ENCODE measurements at places on chromosomes 5 and 9. TPM values are rescaled to one million over a fixed set of nuclear protein-coding genes. Genes with fewer than 3 reads are reported as not detected.

LCP2 gene
- total RNA-seq = 10.3 TPM

KCNN2 gene
- 7.1 TPM for total RNA-seq

PKD2L2 gene
- not detected for total RNA-seq

ZER1 gene
- 52.0 TPM for total RNA-seq

FBP1 gene
- 0.90 TPM for total RNA-seq

IL5 gene
- total RNA-seq = not detected

NR5A1 gene
- total RNA-seq = 0.58 TPM

SPATA31E1 gene
- not detected for total RNA-seq

IFNA2 gene
- total RNA-seq = not detected

MOCS2 gene
- 11.8 TPM for total RNA-seq

LIFR gene
- 310 TPM for total RNA-seq

EPB41L4B gene
- 2.6 TPM for total RNA-seq

ANXA2R gene
- total RNA-seq = 10.9 TPM

ABLIM3 gene
- 11.2 TPM for total RNA-seq

NMUR2 gene
- total RNA-seq = not detected

PCDHGA7 gene
- 14.1 TPM for total RNA-seq

NTRK2 gene
- total RNA-seq = 13.5 TPM

CDKN2AIPNL gene
- 26.1 TPM for total RNA-seq

LHFPL2 gene
- total RNA-seq = 29.6 TPM

SLC45A2 gene
- not detected for total RNA-seq

PHF24 gene
- 1.5 TPM for total RNA-seq

GZMA gene
- 1.7 TPM for total RNA-seq

CCL27 gene
- total RNA-seq = not detected

SOHLH1 gene
- not detected for total RNA-seq

ORM2 gene
- total RNA-seq = not detected

HRH2 gene
- 4.4 TPM for total RNA-seq

NDUFS4 gene
- 99.4 TPM for total RNA-seq

ARL14EPL gene
- total RNA-seq = not detected

PLPP7 gene
- total RNA-seq = 8.9 TPM

TICAM2 gene
- total RNA-seq = not detected

IRGM gene
- not detected for total RNA-seq

ROPN1L gene
- total RNA-seq = not detected

SLC36A2 gene
- total RNA-seq = not detected

PTGDS gene
- 13.5 TPM for total RNA-seq

SLC25A48 gene
- not detected for total RNA-seq

HTR1A gene
- total RNA-seq = not detected

SSBP2 gene
- 147 TPM for total RNA-seq

SLC34A3 gene
- total RNA-seq = not detected

FIBCD1 gene
- total RNA-seq = not detected

GFI1B gene
- not detected for total RNA-seq

PCDHGB5 gene
- total RNA-seq = 24.7 TPM

ARL15 gene
- total RNA-seq = 44.3 TPM

TMEM174 gene
- total RNA-seq = not detected

CDH18 gene
- total RNA-seq = not detected

WNT8A gene
- not detected for total RNA-seq
